ENCODE measurements at places on chromosomes 5 and 9.

DNA sequence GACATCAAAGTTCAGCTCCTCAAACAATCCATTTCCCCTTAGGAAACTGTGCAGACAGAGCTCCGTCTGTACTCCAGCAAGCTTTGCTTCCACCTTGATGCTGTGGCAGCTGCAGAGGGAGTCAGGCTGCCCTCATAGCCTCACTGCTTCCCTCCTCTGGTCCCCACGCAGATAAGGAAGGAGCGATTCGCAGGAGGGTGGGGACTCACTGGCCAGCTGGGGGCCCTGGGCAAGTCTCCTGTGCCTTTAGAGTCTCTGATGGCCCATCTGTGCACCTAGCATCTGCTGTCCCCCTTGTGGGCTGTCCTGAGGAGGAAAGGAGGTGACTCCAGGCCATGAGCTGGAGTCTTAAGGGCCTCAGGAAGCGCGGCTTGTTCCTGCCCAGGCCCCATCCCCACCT lies 121.5 kb downstream of the ENTREP1 start:
- no peak for DNase-seq

GRCh38 chr9:124489222-124489621 lies 18.0 kb downstream of the NR5A1 start:
- no peak for DNase-seq

DNA sequence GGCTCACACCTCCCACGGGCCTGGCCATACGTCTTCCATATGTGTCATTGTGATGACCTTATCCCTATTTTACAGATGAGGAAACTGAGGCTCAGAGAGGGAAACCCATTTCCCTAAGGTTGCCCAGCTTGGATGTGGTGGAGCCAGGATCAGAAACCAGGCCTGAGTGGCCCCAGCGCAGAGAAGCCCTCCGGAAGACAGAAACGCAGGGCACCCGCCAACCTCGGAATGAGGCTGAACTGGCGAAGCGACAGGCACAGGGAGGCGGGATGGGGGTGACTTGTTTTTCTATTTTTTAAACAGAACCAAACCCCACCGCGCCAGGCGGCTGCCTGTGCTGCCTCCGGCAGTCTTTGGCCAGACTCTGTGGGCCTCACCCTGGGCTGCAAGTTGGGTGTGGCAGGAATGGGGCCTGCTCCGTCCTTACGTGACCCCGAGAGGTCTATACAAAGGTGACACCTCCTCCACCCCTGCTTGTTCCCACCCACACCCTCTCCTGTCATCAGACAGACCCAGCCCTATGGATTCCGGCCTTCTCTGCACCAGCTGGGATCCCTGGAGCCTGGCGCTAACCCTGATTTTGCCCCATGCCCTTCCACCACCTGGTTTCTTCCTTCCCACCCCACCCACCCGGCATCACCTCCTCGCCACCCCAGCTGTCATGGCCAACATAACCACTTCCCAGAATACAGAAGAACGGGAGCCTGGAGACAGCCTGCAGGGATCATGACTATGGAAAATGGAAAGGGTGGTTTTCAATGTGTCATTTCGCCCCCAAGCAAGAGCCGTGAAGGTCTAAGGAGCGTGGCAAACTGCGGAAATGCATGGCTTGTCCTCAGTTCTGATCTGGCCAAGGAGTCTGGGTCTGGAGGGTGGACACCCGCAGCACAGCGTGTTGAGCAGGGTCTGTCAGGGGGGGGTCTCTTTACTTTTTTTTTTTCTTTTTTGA lies 23.6 kb downstream of the PLPP7 start:
- no peak for DNase-seq

- no peak for DNase-seq
Measured at GRCh38 chr5:82364497-82364896, 86.3 kb upstream of the RPS23 start.

- no peak for DNase-seq
Measured at GRCh38 chr5:154345255-154345952, 100.4 kb upstream of the SAP30L start.

- no peak for DNase-seq
Measured at GRCh38 chr9:107945961-107946360, 456.4 kb upstream of the KLF4 start.

GRCh38 chr5:11054014-11054413 lies 293.0 kb upstream of the DAP start:
- DNase-seq: no peak

DNA sequence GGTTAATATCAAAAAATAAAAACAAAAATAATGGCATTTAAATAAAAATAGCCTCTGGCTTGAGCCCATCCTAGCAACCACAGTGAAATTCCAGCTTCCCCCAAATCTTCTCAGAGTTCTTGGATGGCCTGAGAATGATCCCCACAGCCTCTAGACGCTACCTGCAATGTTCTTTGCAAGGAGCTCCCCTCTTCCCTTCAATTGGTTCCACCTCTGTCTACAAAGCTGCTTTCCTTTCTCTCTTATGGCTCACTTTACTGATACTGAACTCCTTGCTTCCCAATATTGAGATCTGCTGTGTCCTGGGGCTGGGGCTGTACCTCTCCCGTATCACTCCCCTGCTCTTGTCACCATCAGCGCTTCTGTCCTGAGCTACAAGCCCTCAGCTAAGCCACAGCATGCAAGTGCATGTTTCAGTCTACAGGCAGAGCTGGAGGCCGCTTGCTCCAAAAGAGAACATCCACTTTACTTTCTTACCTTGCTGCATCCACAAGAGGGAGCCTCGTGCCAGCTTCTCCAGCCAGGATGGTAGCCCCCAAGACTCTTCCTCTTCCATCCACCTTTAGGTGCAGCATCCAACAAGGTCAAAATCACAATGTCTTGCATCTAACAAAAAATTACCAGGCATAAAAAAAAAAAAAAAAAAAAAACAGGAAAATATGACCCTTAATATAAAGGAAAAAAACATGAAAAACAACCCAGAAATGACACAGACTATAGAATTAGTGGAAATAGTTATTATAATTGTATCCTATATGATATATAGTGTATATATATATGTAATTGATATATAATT lies 57.4 kb upstream of the PRSS3 start:
- no peak for DNase-seq

GRCh38 chr5:178177569-178177968 lies 9.6 kb downstream of the GMCL2 start:
- DNase-seq: no peak

GRCh38 chr5:129672006-129672405 lies 75.9 kb upstream of the MINAR2 start:
- DNase-seq: no peak

- peak; percentile 21 for DNase-seq
Measured at GRCh38 chr5:80607832-80608231, 37.8 kb upstream of the ANKRD34B start.

- no peak for DNase-seq
Measured at GRCh38 chr5:82912462-82912861, 164.7 kb downstream of the TMEM167A start.

- DNase-seq: no peak
Measured at GRCh38 chr5:120096413-120096812, 367.7 kb upstream of the PRR16 start.

DNA sequence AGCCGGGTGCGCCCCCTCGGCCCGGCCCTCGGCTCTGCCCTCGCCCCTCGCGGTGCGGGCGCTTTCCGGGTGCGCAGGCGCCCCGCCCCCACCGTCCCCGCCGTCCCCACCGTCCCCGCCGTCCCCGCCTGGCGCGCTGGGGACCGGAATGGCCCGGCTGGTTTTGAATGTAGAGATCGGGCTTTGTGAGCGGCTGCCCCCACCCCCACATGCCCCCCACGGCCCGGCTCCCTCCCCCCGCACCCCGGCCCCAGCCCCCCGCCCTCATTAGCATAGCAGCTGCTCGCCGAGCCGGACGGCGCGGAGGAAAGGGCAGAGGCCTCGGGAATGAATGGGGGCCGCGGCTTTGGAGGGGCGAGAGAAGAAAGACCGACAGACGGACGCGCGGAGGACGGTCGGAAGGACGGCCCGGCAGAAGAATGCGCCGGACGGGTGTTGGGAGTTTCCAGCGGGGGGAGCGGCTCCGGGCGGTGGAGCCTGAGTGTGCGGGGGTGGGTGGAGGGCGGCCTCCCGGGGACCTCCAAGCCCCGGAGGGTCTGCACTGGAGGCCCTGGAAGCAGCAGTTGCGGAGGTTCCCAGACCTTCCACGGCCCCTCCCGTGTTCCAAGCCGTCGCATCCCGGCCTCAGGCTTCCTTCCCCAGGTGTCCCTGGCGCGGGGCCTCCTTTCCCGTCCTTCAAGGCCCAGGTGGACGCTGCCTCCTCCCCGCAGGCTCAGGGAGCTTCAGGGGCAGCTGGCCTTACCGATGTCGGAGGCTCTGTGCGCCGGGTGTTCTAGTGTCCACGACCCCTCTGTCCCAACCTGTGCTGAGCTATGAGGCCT lies 6.0 kb downstream of the NRARP start:
- DNase-seq: no peak

- no peak for DNase-seq
Measured at GRCh38 chr9:133578524-133579441, 30.4 kb downstream of the FAM163B start.

DNA sequence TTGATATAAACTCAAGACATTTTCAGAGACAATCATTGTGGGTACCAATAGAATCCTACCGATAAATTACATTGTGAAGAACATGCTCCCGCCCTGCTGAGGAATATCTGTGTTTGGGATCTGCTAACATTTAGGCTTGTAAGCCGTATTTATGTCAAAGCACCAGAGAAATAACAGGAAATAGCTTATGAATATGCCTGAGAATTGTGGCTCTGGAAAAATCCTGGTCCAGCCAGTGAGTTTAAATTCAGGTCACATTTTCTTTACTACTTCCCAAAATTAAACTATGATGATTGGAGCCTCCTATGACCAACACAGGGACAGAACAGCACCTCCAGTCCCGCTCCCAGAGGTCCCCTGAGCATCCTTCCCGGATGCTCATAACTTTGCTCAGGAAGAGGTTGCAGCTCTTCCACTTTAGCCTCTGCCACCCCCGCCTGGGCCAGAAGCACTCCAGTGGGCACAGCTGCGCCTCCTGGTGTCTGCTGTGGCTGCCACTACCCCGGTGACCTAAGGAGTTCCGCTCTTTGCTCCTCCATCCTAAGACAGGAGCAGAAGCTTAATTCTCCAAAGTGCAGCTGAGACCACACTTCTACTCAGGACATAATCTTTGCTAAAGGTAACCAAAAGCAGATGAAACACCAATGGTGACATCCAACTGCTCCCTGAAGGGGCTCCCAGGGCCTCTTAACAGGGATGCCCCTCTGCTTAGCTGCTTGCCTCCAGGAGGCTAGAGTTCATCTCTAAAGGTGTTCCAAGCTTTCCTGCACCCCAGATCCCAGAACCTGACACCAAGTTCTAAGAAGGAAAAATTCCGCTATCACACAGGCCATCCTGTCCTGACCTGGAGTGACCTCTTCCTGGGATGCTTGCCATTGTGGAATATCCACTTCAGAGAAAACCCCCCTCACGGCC lies 58.8 kb downstream of the SLC1A1 start:
- no peak for DNase-seq

DNA sequence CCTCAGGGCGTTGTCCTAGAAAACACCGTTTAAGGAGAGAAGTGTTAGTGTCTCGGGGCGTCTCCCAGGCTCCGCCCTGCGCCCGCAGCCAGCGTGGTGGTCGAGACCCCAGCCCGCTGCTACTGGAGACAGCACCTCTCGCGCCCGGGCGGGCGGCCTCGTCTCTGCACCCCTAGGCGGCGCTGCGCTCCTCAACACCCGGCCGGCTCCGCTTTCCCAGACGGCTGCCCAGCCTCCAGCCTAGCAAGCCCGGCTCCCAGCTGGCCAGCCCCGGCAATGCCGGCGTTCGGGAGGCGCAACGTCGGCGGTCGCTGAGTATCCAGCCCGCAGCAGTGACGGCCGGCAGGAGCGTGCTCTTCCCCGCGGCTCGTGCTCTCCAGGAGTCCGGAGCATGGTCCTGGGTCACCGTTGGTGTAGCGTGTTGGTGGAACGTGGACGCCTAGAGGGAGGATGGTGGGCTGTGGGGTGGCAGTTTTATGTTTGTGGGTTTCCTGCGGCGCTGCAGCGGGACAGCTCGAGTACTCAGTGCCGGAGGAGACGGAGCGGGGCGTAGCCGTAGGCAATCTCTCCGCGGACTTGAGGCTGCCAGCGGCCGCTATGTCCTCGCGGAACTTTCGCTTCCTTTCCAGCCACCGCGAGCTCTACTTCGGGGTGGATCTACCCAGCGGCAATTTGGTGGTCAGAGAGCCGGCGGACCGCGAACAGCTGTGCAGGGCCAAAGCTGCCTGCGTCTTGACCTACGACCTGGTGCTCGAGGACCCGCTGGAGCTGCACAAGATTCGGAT lies 536 bp downstream of the PCDHAC1 start:
- DNase-seq: no peak

DNA sequence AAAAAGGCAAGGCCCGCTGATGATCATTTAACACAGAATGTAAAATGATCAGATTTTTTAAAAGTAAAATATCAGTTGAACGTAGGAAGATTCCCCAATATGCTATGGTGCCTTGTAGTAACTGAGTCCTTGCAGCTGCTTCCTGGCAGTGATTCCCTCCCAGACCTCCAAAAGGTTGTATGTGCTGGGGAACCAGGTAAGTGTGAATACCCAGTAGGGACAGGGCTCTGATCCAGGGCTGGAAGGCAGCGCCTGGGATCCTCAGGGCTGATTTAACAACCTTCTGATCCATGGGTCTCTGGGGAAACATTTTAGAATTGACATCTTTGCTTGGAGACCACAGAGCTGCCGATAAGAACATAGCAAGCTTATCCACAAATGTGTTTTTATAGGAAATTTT lies 76.7 kb upstream of the IL6ST start:
- no peak for DNase-seq

GRCh38 chr5:107359033-107359915 lies 311.5 kb downstream of the EFNA5 start:
- DNase-seq: no peak

DNA sequence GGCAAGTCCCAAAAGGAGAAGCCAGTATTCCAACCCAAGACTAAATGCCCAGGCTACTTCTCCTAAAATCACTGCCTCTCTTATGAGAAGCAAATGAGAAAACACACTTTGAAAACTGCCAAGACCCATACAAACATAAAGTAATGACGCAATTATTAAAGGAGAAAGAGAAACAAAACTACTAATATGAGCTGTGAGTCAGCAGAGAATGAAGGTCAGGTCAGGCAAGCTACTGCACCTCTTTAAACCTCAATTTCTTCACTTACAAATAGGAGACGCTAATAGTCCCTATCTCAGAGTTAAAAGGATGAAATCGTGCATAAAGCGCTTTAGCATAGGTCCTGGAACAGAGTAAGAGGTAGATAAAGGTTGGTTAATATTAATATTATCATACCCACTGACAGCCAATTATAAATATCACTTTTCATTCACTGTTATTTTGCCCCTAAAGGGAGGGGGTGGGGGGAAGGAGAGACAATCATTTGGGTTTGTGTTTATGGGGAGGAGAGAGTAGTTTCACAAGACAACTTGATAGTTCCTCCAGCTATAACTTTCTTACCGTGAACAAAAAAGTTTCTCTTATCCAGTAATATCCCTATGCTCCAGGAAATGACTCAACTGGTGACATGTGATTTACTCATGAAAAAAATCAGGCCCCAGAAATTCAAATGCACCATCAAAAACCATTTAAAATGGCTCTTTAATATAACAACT lies 3.6 kb downstream of the PSMB7 start:
- DNase-seq: no peak

DNA sequence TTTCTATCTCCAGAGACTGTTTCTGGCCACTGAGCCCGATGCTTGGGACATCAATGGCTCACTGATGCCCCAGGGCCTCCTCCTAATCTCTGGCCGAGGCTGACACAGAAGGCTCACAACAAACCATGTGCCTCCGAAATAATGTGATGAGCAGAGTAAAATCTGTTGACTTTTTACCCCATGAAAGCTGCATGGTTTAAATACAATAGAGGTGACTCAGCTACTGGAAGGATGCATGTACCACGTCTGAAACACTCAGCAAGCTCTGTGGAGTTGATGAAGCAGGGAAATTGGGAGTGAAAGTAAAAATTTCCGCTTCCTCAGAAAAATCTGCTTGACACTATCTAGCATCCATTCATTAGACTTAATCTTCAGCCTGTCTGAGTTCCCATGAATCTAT lies 111.1 kb upstream of the EQTN start:
- DNase-seq: no peak
